ENCODE measurements at places on chromosomes 13 and 19.

GRCh38 chr13:111865046-111865445, 201.9 kb upstream of the SOX1 start:
- no peak for DNase-seq

DNA sequence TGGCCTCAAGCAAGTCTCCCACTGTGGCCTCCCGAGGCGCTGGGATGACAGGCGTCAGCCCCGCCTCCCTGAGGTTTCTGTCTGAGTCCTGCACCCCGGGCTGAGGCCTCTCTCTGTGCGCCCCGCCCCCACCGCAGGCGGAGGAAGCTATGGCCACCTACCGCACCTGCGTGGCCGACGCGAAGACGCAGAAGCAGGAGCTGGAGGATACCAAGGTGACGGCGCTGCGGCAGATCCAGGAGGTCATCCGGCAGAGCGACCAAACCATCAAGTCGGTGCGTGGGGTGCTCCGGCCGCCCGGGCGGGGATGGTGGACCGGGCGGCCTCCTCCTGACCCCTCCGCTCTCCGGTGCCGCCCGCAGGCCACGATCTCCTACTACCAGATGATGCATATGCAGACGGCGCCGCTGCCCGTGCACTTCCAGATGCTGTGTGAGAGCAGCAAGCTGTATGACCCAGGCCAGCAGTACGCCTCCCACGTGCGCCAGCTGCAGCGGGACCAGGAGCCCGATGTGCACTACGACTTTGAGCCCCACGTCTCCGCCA, 12.7 kb downstream of the ARHGAP45 start:
- no peak for DNase-seq

DNA sequence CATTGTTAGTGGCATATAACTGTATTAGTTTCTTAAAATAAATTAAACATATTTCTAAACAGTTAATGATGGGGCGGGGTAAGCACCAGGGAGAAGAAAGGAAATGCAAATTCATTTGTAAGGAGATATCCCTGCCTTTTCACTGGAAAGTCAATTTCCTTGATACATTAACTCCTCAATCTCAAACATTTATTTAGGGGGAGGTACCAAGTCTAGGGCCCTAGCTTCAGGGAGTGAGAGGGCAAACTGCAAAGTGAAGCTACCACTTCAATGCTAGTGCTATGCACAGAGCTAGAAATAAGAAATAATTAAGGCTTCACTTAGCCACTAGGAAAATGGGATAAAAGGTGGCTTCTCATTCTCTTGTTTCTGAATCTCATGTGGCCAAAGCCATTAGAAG, 115.3 kb upstream of the FNDC3A start:
- DNase-seq, result no peak

- no peak for DNase-seq
These were observed 495.9 kb downstream of the GPC5 start for GRCh38 chr13:91894316-91894715.

DNA sequence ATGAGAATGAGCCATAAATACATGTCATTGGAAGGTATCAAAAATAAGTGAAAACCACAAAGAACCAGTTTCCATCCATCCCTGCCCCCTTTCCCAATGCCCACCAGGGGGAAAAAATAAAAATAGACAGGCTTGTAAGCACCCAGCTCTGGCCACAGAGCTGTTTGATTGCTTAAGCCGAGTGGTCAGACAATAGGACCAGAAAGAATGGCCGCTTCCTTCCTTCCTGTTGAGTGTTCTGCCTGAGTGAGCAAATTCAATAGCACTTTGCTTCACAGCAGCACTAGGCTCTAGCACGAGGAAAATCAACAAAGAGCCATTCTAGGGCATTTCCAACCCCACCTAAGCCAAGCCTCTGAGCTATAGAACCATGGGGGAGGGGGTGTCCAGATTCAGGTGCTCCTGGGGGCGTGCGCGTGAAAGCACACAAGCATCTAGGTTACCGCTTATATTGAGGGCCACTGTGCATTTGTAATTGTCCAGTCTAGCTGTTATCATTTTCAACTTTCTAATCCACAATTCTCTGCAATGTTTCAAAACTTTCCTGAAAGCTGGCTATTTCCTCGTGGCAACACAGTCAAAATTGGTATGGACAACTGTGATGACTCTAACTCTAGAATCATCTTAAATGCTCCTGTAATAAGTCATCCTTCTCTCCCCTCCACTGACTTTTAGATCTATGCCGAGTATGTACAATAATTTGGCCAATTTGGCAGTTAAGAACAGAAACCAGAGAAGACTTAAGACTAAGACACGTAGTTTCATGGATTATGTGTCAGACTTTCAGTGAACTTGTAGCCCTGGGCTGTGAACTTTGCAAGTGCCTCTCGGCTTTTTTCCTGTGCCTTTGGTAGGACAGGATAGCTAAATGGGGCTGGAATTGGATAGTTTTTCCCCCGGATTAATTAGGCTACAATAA, 64.3 kb downstream of the SPRY2 start:
- no peak for DNase-seq

- no peak for DNase-seq
These were observed 6.6 kb upstream of the NRTN start for GRCh38 chr19:5798244-5798643.

DNA sequence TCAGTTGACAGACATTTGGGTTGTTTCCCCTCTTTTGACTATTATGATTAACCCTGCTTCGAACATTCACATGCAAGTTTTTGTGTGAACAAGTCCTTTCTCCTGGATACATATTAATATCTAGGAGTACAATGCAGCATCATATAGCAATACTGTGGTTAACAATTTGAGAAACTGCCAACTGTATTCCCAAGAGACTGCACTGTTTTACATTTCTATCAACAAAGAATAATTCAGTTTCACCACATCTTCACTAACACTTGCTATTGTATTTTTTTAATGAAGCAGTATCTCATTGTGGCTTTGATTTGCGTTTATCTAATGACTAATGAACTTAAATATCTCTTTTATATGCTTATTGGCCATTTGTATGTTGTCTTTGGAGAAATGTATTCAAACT, 184.6 kb upstream of the NBEA start:
- DNase-seq, result no peak

DNA sequence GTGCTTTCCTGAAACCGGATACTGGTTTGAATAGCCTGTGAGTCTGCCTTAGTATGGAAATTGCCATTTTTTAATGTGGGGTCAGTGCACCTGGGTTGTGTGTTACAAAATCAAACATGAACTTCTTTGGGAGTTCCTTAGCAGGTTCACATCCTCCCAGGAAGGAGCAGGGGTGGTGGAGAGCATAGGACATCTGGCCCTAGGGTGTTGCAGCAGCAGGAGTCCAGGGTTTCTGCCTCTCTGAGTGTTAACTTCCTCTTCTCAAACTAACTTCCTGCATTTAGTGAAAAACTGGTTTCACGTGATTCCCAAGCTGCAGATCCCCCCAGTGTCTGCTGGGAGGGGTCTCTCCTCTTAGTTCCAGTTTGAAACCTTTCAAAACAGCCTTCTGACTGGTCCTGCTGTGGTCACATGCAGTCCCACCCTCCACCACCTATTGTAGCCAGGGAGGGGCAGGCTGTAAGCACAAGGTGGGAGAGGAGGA, 7.2 kb downstream of the RNASEH2B start:
- no peak for DNase-seq

- no peak for DNase-seq
These were observed 107.0 kb downstream of the KL start for GRCh38 chr13:33123066-33123859.

DNA sequence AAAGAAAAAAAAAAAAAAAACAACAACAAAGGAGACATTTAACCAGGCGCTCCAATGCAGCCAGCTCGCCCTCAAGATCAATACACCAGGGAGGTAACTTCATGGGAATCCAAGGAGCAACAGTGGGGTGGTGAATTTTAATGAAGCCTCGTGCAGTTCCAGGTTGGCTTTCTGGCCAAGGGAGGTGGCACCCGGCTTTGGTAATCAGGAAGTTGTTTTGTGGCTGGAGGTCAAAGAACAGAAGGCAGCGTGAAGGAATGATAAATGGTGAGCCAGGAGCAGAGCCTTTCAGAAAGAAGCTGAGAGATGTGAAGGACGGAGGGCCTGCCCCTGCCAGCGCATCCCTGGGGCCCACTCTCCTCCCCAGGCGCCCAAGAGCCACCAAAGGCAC, 188.2 kb upstream of the TSC22D1 start:
- DNase-seq, result no peak

GRCh38 chr13:40272776-40273139, 393.7 kb downstream of the FOXO1 start:
- DNase-seq, result no peak

DNA sequence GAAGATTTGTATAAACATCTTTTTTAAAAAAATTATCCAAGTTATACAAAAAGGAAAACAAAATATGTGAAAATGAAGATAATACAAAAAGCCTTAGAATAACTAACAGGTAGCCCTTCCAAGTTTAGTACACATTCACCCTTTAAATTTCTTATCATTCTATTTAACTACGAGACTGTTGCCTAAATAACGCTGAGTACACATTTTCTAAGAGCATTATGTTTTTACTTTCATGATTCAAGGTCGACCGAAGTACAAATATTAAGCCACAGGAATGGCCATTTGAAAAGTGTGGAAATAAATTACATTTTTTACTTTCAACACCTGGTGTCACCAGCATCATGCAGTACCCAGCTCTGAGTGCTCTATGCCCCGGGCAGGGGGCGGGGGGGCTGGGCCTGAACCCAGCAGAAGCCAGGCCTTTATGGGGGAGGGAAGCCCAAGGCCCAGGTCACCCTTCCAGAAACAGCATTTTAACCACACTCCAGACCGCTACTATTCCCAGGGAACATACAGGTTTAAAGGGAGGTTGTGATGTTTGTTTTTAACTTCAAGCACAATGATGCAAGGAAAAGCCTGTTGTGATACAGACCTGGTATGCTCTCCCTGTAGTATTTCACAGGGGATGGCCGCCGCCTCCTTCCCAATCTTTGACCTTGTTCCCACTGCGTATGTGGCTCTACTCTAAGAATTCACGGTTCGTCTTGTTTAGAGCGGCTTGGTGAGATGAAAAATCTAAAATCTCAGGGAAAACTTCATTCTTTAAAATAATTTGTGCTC, 24.0 kb downstream of the GGACT start:
- DNase-seq, result no peak

DNA sequence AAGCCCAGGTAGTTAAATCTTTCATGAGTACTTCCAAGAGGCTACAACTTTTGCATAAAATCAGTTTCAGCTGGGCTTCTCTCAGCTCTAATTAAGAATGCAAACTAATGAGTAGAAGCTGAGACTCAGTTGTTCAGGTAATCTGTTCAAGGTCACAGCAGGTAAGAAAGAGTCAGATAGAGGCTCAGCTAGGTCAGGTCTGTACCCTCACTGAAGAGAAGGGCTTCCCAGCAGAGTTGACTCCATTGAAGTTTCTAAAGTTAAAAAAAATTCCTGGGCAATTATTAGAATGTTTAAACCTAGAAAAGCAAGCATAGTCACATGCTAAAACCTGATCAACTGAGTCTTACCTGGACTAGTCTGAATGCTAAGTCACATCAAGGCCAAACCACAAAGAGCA, 42.1 kb downstream of the ESD start:
- no peak for DNase-seq

DNA sequence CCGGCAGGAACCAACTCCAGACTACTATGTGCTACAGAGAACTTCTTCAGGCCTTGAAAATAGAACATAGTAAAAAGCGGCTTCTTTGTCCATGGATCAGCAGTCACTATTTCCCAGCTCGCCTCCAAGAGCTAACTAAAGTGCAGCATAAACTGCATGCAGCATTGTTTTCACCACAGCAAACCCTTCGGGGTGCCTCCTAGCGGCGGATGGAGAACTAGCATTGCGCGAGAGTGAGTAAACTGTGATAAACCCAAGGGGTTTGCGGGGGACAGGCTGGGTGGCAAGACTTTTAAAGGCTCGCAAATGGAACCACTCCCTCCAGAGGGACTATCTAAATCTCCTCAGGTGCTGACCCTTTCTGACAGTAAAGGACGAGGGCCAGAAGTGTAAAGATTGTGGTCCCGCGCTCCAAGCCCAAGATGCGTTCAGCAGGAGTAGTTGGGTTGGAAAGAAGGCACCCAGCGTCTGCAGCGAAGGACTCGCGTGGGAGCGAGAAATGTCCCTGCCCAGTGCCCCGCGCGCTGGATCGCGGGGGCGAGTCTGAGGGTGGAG, 21.5 kb upstream of the SGCG start:
- DNase-seq, result no peak

DNA sequence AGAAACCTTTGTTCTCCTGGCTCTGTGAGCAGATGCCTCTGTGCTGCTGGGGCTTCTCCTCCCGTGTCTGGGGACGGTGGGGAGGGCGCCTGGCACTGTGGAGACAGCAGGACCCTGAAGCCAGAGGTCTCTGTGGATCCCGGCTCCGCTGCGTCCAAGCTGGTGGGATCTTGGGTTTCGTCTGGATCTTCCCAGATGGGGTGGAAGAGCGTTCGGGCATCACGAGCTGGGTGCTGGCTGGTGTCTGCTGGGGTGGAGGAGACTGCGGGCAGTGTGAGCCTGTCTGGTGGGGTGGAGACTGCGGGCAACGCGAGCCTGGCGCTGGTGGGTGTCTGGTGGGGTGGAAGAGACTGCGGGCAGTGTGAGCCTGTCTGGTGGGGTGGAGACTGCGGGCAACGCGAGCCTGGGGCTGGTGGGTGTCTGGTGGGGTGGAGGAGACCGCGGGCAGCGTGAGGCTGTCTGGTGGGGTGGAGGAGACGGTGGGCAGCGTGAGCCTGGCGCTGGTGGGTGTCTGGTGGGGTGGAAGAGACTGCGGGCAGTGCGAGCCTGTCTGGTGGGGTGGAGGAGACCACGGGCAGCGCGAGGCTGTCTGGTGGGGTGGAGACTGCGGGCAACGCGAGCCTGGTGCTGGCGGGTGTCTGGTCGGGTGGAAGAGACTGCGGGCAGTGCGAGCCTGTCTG, 5.6 kb downstream of the TEX29 start:
- DNase-seq, result no peak

- DNase-seq, result no peak
These were observed 270.8 kb downstream of the SPRY2 start for GRCh38 chr13:80070024-80070703.

- DNase-seq, result no peak
These were observed 6.0 kb downstream of the PNMA8B start for GRCh38 chr19:46489445-46490272.

DNA sequence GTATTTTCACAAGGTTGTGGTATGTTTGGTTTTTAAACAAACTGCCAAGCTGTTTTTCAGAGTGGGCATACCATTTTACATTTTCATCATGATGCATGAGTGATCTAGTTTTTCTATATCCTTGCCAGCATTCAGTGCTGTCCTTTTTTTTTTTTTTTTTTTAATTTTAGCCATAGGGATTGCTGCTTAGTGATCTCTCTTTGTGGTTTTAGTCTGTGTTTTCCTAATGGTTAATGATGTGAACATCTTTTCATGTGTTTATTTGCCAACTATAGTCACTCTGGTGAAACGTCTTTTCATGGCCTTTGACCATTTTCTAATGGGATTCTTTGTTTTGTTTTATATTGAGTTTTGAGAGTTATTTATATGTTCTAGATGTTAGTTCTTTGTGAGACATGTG, 59.7 kb downstream of the SHISA2 start:
- no peak for DNase-seq

- no peak for DNase-seq
These were observed 13.0 kb downstream of the OR7A5 start for GRCh38 chr19:14821937-14822336.

DNA sequence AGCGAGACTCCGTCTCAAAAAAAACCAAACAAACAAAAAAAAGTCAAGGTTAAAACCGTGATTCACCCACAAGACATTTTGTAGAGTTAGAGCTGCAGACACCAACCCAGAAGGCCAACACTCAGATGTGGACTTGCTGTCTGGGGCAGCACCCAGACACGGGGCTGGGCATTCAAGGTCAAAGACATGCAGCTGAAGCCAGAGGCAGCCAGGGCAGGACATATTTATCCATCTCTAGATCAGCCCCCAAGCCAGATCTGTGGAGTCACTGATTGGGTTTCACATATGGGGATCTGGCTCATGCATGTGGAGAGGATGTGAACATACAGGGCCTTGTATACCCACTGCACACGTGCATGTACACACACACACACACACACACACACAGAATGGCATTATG, 3.6 kb downstream of the KLK15 start:
- DNase-seq, result no peak

Data from 8988T (cell line).